ENCODE measurements at places on chromosomes 16 and 17. TPM values are rescaled to one million over a fixed set of nuclear protein-coding genes. Genes with fewer than 3 reads are reported as not detected.

The SOCS1 gene
- polyA plus RNA-seq: 3.5 TPM

The MYLK3 gene
- polyA plus RNA-seq: 0.01 TPM

The SLFN12L gene
- 0.05 TPM for polyA plus RNA-seq

The KIF18B gene
- polyA plus RNA-seq: 20.9 TPM

The PLXDC1 gene
- 0.09 TPM for polyA plus RNA-seq

The NLGN2 gene
- polyA plus RNA-seq: 3.9 TPM

The FAHD1 gene
- 83.2 TPM for polyA plus RNA-seq

The WFIKKN2 gene
- not detected for polyA plus RNA-seq

The TBC1D10B gene
- polyA plus RNA-seq: 26.3 TPM
